ENCODE measurements at places on chromosomes 2 and 18.

DNA sequence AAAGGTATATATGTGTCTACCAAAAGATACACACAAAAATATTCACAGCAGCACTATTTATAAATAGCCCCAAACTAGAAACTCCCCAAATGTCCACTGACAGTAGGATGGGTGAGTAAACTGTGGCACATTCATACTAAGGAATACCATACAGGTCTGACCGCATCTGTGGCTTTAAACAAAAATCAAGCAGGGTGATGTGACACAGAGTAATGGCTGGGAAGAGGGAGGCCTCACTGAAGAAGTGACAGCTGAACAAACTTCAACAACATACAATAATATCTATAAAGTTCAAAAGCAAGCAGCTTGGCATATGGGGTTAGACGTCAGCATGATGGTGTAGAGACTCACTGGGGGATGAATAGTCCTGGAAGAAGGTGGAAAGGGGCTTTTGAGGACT, 115.1 kb upstream of the PPP1CB start:
- DNase-seq, result no peak

GRCh38 chr18:79728931-79729586, 49.5 kb downstream of the CTDP1 start:
- no peak for DNase-seq

GRCh38 chr2:98282109-98282508, 64.1 kb upstream of the CNGA3 start:
- no peak for DNase-seq

DNA sequence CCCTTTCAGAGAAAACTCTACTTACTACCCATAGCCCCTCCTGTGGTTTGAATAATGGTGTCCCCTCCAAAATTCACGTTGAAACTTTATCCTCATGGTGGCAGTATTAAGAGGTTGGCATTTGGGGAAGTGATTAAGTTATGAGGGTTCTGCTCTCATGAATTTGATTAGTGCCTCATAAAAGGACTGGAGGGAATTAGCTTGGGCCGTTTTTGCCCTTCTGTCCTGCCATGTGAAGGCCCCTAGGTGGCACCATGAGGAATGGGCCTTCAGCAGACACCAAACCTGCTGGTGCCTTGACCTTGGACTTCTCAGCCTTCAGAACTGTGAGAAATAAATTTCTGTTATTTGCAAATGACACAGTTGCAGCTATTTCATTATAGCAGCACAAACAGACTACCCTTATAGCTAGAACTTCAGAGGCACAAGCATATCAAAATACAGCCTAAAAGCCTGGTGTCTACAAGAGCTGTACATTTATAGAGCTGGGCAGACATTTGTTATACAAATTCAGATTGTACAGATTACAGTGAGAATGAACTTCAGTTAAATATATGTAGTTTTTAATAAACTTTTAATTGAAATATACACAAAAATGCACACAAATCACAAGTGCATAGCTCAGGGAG, 2.6 kb upstream of the PTPN2 start:
- no peak for DNase-seq

DNA sequence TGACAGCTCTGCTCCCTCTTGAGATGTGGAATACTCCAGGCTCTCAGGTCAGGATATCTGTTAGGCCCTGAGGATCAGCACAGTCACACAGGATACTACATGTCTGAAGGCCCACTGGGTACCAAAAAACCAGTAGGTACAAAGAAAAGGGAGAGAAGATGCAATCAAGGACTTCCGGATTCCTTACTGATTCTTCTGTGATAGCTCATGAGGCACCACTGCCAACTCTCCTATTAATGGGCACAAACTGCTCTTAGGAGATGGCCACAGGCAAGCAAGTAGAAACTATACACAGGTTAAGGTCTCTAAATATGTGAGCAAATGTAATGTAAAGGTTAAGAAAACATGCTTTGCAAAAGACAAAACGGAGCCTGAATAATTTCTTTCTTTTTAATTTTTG, 3.5 kb downstream of the TMEM127 start:
- DNase-seq, result no peak
